Activated CD4-positive, alpha-beta memory T cell treated with anti-CD3 and anti-CD28 coated beads, Interleukin-2, amount 10 ng/mL, durations not matched to agents 7 days and 5 days (primary cell): ENCODE measurements at places on chromosomes 7 and 10.

GRCh38 chr7:29177963-29178600 lies 16.5 kb upstream of the CHN2 start:
- H3K4me3 ChIP-seq = no peak overlapping the region
- peaks cover 11% of the 10 kb centered on the region for H3K27me3 ChIP-seq
- H3K4me1 ChIP-seq = peaks cover 12% of the 10 kb centered on the region

DNA sequence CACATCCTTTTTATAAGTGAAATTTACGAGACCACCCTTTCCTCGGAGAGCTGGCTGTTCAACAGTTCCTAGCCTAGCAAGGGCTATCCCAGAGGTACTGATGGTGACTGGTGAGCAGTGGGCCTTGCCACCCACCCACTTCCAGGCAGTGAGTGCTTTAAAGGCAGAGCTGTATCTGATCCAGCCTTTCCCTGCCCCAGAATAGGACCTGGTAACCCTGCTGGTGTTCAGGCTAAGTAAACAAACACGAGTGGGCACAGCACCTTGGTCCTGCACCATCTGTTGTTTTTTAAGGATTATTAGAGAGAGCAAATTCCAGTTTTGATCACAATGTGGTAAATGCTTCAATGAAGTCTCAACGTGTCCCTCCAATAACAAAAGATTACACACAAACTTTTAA lies 75.7 kb downstream of the COBL start:
- H3K27ac ChIP-seq = no peak overlapping the region
- no peak for DNase-seq
- H3K27me3 ChIP-seq = peaks cover 2% of the 10 kb centered on the region
- H3K36me3 ChIP-seq = no peaks in the 10 kb centered on the region
- no peak overlapping the region for H3K4me3 ChIP-seq

DNA sequence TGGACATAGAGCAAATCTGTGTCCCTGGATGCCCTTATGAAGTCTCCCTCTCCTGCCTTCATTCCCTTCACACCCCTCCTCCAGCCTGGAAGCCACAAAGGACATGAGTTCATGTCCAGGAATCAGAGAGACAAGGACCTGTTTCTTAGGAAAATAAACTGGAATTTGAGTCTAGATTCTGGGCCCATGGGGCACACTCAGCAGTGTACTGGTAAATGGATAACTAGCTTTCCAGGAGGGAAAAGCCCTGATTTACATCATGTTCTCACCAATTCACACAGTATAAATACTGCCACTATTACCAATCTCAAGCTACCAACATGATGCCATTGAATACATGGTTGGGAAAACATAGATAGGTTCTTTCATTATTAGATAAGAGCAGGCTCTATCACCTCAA lies 9.9 kb downstream of the FAM237B start:
- H3K4me3 ChIP-seq = no peak overlapping the region
- DNase-seq = no peak
- H3K36me3 ChIP-seq = no peaks in the 10 kb centered on the region
- H3K27me3 ChIP-seq = peaks cover 9% of the 10 kb centered on the region

DNA sequence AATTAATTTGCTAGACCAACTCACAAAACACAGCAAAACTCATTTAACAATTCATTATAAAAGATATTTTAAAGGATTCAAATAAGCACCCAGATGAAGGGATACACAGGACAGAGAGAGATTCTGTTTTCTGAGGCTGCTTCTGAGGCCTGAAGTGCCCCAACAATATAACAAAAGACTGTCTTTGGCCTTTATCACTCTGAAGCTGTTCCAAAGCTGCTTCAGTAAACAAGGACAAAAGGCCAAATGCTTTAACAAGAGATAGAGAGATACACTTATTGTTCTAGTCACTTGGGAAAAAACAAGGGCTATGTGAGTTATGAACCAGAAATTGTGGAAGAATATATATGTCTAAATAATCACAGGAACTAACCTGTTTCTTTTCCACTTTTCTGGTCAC lies 223.7 kb downstream of the CXCL12 start:
- H3K27ac ChIP-seq = no peak overlapping the region
- no peak for DNase-seq
- no peak overlapping the region for H3K4me3 ChIP-seq
- no peaks in the 10 kb centered on the region for H3K4me1 ChIP-seq
- H3K27me3 ChIP-seq = peaks cover 3% of the 10 kb centered on the region

DNA sequence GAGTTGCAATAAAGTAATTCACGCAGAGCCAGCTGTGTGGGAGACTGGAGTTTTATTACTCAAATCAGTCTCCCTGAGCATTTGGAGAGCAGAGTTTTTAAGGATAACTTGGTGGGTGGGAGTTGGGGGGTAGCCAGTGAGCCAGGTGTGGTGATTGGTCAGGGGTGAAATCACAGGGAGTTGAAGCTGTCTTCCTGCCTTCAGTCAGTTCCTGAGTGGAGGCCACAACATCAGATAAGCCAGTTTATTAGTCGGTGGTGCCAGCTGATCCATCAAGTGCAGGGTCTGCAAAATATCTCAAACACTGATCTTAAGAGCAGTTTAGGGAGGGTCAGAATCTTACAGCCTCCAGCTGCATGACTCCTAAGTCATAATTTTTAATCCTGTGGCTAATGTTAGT lies 3.3 kb upstream of the CYP51A1 start:
- H3K27ac ChIP-seq = no peak overlapping the region
- peaks cover 1% of the 10 kb centered on the region for H3K27me3 ChIP-seq
- peaks cover 26% of the 10 kb centered on the region for H3K4me1 ChIP-seq
- DNase-seq = no peak
- H3K4me3 ChIP-seq = no peak overlapping the region
- H3K36me3 ChIP-seq = peaks cover 17% of the 10 kb centered on the region
